ENCODE measurements at places on chromosomes 6 and 20.

DNA sequence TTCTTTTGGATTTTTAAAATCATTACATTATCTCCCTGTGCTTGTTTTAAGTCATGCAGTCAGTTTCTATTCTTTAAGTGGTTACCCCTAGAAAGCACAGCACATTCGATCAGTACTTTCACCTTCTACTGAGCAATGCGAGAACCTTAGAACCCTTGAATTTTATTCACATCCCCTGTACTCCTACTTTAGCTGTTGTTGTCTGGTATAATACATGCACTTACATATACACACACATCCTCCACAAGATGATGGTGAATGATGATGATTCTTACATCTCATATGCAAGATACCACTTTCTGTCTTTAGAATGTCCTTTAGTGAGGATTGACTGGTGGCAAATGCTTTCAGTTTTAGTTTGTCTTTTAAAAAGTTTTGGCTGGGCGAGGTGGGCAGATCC lies 5.7 kb downstream of the CDC40 start:
- no peak for DNase-seq

- no peak for DNase-seq
Observed at GRCh38 chr6:149867876-149868640, 3.9 kb upstream of the LRP11 start.

DNA sequence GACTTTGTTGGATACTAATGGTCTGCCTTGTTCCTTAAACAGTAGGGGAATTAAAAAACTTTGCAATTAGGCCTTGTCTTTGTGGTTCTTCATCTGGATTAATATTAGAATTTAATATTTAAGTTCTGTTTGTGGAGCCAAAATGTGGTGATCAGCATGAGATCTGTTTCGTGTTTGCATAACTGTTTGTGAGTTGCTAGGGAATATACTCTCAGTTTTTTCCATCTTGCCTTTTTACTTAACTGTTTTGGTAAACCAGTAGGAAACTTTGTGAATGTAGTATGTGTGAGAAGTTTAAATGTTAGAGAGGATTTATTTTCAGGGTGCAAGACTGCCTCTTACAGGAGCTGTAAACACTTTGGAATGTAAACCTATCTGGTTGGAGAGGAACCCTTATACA lies 35.6 kb downstream of the LRRC1 start:
- no peak for DNase-seq

DNA sequence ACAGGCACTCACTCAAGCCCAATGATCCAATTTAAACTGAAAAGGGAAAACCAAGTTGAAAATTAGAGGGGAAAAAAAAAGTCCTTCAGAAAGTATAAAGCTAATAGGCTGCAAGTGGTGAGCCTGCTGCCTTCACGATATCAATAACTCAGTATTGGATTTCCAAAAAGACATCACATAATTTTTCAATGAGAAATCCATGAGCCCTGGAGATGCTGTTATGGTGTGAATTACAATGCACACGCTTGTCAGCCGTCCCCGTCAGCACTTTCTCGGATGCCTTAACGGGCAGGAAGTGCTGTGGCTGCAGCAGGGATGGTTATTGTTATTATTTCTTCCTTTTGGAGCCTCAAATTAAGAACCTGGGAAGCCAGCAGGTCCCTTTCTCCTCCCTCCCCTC lies 138.5 kb downstream of the DHX35 start:
- no peak for DNase-seq

GRCh38 chr20:36631646-36632045 lies 14.3 kb downstream of the SLA2 start:
- DNase-seq, result no peak

- DNase-seq, result no peak
Observed at GRCh38 chr6:20404641-20405032, 3.0 kb downstream of the E2F3 start.

DNA sequence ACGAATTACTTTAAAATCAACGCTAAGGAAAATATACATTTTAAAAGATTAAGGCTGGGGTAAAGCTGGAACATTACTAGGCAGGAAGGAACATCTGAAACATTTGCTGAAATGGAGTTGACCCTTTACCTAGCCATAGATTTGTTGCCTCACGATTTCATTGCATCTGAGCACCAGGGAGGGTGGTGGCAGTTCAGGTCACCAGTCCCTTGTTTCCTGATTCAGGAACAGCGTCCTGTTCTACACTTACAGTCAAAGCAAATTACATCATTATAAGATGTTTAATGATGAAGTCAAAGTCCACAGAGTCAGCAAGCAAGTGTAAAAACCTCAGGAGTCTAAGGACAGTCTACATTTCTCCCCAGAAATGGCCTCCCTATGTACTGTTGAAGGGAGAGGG lies 9.0 kb upstream of the MICA start:
- no peak for DNase-seq

DNA sequence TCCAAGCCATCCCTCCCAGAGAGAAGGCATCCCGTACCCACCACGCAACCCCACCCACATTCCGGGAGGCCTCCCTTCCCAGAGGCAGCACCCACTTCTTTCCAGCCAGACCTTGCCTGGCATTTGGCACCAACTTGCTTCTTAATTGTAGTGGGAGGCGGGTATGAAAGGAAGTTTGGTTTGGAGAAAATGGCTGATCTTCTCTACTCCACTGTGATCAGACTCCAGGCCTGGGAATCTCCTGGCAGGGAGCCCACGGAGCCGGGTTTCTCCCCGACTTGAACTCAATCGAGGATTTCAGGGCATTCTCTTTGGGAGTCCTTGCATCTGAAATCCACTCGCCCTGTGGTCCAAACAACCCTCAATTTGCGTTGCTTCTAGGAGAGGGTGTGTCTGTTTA lies 107.1 kb downstream of the ZDHHC14 start:
- no peak for DNase-seq

DNA sequence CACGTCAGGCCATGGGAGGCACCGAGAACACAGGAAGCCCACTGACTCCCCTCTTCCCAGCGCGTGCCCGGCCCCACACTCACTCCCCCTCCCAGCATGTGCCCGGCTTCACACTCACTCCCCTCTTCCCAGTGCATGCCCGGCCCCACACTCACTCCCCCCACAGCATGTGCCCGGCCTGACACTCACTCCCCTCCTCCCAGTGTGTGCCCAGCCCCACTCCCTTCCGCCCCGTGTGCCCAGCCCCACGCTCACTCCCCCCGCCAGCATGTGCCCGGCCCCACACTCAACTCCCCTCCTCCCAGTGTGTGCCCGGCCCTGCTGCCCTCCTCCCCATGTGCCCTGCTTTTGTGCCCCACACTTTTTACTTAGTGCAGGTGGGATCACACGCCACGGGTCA lies 9.7 kb downstream of the RTEL1 start:
- no peak for DNase-seq

DNA sequence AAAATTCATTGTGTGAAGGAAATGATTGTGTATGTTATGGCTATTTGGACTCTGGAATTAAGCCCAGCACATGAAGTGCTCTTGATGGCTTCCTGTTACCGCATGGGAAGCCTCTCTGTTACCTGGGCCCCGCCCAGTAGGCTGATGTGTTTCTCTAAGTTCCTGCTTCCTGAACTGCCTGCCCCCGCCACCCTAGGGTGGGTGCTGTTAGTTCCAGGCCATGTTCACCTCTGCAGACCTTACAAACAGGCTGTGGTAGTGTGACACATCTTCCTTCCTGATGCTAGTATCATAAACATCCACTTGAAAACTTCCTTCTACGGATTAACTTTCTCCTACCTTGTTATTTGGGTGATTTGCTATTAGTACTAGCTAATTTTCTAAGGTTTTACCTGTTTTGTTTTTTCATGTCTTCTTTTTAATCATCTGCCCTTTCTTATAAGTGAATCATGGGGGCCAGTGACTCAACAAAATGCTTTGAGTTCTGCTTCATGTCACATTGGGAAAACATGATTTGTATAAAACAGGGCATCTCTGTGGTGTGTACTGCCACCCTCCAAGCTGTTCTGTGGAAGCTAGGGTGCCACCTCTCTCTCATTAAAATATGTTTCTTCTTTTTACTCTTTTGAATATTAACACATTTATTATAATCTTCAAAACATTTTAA lies 40.6 kb downstream of the SH3BGRL2 start:
- DNase-seq, result peak; percentile 21

Data from activated naive CD4-positive, alpha-beta T cell (primary cell).